SK-MEL-5 (cell line): ENCODE measurements at places on chromosomes 16 and 17. TPM values are rescaled to one million over a fixed set of nuclear protein-coding genes. Genes with fewer than 3 reads are reported as not detected.

DNA sequence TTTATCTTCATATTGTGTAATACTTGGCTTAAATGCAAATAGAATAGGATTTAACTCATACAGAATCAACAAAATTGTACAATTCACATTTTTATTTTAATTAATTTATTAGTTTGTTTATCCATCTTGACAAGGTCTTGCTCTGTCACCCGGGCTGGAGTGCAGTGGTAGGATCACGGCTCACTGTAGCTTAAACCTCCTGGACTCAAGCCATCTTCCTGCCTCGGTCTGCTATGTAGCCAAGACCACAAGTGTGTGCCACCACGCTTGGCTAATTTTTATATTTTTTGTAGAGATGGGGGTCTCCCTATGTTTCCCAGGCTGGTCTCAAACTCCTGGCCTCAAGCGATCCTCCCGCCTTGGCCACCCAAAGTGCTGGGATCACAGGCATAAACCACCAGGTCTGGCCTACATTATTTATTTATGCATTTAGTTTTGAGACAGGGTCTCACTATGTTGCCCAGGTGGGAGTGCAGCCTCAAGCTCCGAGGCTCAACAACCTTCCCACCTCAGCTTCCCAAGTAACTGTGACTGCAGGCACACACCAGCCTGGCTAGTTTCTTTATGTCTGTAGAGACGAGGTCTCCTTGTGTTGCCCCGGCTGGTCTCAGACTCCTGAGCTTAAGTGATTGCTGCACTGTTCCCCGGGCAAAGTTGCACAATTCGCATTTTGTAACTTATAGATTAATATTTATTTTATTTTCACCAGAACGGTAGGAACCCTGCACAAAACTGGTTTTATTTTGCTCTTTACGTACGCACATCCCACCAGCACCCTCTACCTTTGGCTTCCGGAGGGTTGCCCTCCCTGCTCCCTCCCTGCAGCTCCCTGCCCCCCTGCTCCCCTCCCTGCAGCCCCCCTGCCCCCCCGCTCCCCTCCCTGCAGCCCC is 4.9 kb downstream of the DPEP1 start:
- no peak for DNase-seq

Gene PRR15L
- not detected in 2 replicates for total RNA-seq

- DNase-seq: no peak
Observed at GRCh38 chr17:7700510-7700909, 4.5 kb upstream of the EFNB3 start.

DNA sequence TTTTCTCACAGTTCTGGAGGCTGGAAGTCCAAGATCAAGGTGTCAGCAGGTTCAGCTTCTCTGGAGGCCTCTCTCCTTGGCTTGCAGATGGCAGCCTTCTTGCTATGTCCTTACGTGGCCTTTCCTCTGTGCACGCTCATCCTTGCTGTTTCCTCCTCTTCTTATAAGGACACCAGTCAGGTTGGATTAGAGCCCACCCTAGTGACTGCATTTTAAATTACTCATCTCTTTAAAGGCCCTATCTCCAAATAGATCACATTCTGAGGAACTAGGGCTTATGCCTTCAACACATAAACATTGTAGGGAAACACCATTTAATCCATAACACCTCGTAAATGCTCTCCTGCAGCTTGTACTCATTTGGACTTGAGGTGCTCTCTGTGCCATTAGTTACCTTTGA is 36.3 kb downstream of the DHRS7C start:
- no peak for DNase-seq

DNA sequence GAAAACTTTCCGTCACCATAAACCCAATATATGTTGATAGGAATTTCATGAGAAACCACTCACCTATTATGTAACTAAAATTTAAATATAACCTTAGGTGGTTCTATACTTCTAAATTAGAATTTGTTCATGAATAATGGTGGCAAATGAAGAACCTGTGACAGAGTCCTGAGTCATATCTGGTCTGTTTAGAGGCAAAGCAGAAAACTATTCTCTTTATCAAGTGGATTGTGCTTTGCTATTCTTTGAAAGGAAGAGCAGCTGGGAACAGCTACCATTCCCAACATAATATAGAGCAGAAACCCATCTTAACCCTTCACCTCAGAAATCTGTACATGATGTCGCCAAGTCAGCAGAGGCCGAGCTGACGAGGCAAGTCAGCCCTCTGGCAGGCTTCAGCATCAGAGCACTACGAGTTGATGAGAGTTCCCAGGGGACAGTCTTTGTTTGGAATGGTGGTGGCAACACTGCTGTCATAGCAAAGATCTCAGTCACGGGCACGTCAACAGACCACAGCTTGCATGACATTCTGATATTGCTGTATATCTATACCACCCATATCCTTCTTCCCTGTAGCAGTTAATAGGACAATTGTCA is 631.9 kb upstream of the CA10 start:
- DNase-seq: no peak

DNA sequence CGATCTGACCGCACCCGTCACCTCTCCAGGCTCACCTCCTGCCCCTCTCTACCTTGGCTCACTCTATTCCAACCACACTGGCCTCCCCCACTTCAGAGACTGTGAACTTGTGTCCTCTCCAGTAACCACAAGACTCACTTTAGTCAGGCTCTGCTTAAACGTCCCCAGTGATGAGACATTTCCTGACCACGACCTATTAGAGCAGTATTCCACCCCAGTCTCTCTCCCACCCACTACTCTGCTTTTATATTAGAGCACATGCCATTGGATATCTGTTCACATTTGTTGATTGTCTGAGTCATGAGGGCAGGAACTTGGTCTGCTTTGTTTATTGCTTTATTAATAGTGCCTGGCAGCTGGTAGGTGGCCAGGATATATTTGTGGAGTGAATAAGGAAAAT is 20.1 kb downstream of the COX11 start:
- DNase-seq: peak; percentile 15

- peak; percentile 98 for DNase-seq
Observed at GRCh38 chr16:67226804-67227566, at the start of gene TMEM208. TMEM208 (plus strand) TSS chr16:67227130; CDS start chr16:67227219, 89 bp downstream.

Gene SNAI3
- total RNA-seq: not detected in 2 replicates

Gene PKD1
- 18.7 and 18.8 TPM in 2 replicates for total RNA-seq

- DNase-seq: no peak
Observed at GRCh38 chr17:79890706-79891105, 51.5 kb upstream of the CBX4 start.

Gene CBX4
- total RNA-seq: 120 and 128 TPM in 2 replicates

Gene SPNS1
- 48.1 and 64.2 TPM in 2 replicates for total RNA-seq
